Stimulated activated CD4-positive, alpha-beta T cell treated with anti-CD3 and anti-CD28 coated beads, Interleukin-12 subunit alpha, Interleukin-12 subunit beta, amount 100 ng/mL, for 48 hours (primary cell): ENCODE measurements at places on chromosomes 7 and 10.

DNA sequence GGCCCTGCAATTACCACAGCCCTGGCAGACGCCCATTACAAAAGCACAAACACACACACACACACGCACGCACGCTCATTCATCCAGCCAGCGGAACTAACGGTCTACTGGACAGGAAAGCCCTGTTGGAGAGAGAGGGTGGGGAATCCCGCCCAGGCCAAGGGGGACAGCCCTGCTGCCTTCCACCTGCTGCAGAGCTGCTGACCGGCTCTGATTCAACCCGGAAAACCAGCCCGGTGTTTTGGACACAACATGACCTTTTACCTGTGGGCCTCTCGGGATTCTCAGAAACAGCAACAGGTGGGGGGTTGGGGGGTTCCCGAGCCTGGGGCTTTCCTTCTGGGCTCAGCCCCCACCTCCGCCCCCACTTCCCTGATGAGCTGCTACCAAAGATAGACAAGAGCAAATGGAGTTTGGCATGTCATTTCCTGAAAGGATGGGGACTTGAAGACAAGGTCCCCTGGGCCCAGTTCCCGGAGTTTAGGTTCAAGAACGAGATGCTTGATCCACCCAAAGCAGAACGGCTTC, 18.5 kb upstream of the SERPINE1 start:
- no peak for DNase-seq

DNA sequence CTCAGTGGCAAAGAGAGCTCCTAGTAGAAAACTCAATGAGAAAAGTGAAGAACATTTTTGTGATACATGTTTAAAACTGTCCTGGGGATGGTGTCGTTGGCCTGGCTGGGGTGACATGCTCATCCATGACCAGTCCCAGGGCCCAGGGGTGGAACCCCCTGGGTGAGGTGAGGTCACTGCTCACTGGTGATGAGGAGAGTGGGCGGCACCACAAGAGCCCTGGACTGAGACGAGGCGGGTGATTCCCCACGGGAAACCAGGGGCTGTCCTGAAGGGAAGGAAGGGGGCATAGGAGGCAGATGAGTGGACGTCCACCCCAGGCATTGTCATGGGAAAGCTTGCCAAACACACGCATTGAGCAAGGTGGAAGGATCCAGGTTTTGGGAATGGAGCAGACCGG, 54.6 kb downstream of the HTR5A start:
- DNase-seq, result no peak

GRCh38 chr7:103093429-103093828, 18.5 kb downstream of the ARMC10 start:
- DNase-seq, result no peak

DNA sequence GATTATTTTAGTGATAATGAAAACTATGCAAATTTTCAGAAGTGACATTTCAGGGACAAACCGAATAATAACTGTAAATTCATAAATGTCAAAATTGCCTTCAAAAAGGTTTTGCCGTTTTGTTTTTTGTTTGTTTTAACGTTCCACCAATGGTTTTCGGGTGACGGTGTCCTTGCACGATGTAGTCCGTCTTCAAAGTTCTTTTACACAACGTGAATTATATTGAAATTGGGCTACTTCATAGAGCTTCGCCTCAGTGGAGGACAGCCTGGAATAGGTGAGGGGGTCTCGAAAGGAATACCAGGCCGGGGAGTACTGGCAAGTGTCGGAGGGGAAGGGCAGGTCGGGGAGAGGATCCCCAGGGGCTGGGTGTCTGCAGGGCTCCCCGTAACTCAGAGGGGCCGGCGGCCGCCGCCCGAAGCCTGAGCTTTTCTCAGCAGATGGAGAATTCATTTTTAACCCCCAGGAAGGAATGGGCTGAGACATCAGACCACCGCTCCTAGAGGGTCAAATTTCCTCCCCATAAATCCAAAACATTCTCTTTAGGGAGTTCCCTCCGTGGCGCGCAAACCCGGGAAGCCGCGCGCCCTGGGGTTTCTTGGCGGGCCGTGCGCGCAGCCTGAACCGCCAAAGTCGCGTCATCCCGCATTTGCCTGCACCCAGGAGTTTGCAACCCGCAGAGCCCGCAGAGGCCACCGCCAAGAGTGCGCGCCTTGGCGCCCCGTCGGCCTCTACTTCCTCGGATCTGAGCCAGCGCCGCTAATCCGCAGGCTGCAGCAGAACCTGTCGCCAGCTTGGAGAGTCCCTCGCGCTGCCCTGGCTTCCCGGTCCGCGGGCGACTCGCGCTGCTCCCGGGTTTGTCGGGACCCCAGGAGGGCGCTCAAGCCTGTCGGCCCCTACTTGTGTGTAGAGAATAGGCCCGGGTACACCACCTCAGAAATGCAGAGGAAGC, 17.3 kb upstream of the EVX1 start:
- DNase-seq, result no peak

GRCh38 chr7:50302486-50303334, 1.8 kb upstream of the IKZF1 start:
- no peak for DNase-seq

GRCh38 chr7:121591926-121592325, 195.8 kb upstream of the FAM3C start:
- no peak for DNase-seq

DNA sequence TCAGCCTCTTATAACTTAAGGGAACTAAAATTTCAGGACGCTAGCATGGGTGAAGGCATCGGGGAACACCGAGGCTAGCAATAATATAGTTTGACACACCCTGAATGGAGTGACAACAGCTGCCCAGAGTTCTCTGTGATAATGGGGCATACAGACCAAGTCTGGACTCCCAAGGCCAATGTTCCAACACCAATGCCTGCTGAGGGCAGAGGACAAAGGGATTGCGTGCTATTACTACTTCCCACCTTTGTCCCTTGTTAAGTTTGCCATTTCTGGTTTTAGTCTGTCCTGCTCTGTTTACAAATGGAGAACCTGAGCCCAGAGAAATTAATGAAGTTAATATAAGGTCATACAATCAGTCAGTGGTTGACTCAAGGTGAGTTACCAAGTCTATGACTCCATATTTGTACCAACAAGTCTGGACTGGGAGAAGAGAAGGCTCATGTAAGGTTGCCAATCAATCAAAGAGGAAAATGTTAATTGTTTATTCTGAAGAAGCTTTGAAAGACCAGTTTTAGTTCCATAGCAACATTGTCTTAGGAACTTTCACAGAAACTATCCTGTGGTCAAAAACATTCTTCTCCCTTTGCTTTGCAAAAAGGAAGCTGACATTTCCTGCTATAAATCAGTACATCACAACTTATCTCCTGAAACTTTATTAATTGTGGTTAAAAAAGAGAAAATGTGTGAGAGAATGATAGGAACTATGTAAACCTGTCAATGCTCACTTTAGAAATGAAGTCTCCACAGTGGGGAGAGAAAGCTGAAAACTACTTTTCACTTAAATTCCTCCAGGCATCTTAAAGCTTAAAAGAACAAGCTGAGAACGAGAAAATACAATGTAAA, 74.5 kb downstream of the CCDC6 start:
- no peak for DNase-seq

DNA sequence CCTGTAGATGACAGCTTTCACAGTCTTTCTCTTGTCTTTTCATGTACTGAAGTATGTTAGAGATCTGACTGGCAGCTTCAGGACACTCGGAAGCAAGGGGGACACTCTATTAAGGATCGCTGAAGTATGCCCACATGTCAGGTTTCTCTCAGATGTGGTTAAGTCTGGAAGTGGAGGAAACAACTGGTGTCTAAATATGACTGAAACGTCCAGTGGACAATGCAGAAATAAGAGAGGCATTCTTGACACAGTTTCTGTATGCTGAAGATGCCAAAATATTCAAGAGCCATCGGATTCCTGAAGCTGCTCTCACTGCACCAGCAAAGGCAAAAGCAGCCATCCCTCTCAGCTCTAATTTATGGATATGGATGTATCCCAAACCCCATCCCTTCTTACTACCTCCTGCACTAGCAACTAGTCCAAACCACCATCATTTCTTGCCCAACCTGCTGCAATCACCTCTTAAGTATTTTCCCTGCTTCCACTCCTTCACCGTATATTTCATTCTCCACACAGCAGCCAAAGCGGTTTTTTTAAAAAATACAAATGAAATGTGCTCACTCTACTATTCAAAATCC, 113.4 kb downstream of the REEP3 start:
- DNase-seq, result no peak

DNA sequence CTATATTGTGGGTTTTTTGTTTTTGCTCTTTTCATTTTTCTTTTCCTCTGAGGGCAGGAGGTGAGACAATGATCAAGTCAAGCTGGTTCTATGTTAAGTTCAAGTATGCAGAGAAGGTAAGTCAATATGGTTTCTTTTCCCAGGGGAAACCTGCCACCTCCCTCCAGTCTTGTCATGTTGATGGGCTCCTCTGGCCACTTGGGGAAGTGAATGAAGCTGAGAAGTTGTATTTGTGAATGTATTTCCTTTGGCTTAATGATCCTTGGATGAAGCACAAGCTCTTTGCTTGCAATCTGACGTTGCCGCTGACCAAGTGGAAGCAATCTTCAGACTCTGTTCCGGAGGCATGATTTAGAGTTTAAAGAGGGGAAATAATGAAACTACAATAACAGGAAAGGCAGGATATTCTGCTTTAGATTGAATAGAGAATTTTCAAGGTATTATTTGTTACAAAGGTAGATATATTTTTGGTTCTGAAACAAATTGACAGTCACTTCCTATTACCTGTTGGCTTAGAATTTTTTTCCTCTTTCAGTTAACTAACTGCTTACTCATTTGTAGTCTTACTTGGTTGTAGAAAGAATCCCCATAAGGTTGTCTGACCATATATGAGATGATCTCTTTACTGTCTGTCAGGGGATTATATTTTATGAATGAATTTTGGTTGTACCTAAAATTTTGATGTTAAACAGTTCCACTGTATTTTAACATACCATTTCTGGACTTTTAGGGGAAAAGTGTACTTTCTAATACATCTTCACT, 369.6 kb downstream of the AUTS2 start:
- DNase-seq, result no peak

DNA sequence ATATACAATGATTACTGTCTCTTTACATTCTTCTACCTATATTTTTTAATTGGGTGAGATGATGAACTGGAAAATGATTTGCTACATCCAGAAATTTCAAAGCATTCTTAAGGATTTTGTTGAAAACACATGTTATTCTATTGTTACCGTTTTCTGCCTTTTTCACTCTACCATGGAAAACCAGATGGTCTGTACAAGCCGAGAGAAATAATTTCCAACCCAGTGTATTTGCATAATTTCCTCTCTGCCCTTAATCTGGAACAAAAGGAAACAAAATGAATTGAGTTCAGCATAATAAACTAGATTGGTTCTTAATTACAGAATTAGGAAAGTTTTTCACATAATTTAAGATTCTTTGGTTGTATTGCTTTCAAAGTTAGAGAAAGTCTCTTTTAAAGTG, 211.2 kb downstream of the CACNB2 start:
- no peak for DNase-seq

GRCh38 chr7:43873300-43873699, 4.0 kb upstream of the MRPS24 start:
- DNase-seq, result no peak

DNA sequence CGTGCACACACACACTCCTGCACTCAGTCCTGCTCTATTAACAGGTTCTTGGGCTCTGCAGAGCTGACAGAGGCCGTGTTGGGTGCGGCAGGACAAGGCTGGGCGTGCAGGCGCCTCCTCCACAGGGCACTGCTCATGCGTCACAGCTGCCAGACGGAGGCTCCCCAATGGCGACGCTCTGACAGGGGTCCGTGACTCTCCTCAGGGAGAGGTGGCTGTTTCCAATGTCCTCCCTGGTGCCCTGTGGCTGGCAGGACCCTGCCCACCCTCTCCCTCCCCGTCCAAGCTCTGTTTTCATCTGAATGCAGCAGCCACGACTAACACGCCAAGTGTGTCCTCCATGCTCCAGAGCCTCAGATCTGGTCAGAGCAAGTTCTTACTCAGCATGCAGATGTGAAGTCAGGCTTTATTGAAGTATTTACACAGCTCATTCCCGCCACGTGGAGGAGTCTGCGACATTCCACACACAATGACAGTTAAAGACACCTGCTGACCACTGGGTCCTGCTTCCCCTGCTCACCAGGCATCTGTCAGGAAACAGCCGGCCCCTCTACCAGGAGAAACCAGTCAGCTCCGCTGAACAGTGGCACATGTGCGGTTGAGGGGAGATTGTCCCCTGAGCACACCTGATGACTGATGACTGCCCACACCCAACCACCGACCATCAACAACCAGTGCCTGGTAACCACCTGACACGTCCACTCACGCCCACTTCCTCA, 116.7 kb downstream of the VIPR2 start:
- no peak for DNase-seq

DNA sequence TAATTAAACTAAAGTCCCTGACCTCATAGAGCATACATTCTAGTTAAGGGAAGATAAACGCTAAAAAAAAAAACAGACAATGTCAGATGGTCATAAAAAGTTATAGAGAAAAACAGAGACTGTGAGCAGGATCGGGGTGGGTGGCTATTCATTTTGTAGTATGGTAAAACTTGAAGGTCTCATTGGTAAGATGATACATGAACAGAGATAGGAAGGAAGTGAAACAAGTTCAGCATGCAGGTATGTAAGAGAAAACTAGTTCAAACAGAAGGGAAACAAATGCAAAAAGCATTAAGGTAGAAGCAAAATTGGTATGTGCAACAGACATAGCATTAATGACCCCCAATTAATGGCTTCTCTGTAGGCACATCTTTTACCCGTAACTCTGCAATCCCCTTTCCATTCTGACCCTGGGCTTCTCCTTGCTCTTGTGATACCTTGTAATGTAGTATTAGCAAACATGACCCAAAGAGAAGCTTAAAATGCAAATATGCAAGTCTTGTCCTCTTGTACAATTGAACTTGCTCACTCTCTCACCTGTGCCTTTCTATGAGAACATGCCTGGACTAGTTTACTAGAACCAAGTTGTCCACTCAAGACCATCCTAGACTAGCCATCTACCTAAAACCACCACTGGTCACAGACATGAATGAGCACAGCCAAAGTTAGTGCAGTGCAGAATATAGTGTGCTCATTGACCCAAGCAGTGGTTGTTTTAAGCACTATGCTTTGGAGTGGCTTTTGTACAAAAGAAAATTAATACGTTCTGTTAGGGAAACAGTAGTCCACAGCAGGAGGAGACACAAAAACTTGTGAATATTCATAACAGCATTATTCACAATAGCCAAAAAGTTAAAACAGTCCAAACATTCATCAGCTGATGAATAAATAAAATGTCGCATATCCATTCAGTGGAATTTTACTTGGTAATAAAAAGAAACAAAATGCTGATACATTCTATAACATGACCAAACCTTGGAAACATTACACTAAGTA, 57.0 kb downstream of the BRAF start:
- DNase-seq, result no peak
